Myometrial cell (primary cell): ENCODE measurements at places on chromosomes 1 and 21. TPM values are rescaled to one million over a fixed set of nuclear protein-coding genes. Genes with fewer than 3 reads are reported as not detected.

Gene S100A14
- not detected in 2 replicates for total RNA-seq

Gene CNKSR1
- total RNA-seq: not detected in 2 replicates

Gene FMOD
- total RNA-seq: 1.9 and 3.5 TPM in 2 replicates

Gene ANKRD65
- 4.3 and 6.6 TPM in 2 replicates for total RNA-seq

Gene DYNLT4
- total RNA-seq: not detected in 2 replicates
